Activated T-helper 1 cell treated with Interleukin-2 at 50 U/mL for 16 hours (primary cell): ENCODE measurements at places on chromosomes 5 and 9.

- no peak for DNase-seq
Observed at GRCh38 chr9:98971168-98971914, 27.6 kb downstream of the COL15A1 start.

- DNase-seq: no peak
Observed at GRCh38 chr5:42842921-42843641, 31.4 kb upstream of the SELENOP start.

GRCh38 chr5:15206133-15206532, 293.8 kb upstream of the FBXL7 start:
- no peak for DNase-seq

DNA sequence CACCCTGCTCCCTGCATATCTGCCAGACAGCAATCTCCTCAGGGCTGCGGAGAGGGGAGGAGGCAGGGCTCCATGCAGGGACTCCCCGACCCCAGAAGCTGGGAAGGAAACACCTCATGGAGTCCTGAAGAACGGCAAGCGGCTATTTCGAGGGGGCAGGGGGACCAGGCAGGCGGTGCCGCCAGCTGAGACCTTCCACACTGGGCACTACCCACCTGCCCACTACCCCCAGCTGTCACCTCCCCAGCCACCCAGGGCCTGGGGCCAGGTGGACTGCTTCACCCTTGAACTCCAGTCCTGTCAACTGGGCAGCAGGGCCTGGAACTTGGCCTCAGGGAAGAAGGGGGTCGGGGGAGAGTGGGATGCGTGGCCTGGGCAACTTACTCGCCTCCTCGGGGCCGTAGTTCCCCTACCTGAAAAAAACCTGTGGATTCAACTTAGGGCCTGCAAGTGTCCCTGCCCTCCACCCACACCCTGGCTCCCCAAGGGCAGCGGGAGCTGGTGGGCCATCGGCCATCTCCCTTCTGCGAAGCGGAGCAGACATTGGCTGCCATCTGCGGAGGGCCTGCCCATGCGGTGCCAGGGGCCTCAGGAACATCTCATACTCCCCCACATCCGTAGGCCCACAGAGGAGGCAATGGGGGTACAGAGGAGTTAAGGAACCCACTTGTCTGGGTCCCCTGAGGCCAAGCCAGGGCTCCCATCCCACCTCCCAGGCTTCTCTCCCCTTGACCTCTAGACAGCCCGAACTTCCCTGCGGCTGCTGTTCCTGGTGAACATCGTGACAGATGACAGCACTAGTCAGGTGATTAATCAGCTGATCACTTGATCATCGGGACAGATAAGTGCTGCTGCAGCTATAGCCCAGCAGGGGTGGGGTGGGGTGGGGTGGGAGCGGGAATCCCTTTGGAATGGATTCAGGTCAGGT, 18.5 kb upstream of the RALGDS start:
- no peak for DNase-seq

DNA sequence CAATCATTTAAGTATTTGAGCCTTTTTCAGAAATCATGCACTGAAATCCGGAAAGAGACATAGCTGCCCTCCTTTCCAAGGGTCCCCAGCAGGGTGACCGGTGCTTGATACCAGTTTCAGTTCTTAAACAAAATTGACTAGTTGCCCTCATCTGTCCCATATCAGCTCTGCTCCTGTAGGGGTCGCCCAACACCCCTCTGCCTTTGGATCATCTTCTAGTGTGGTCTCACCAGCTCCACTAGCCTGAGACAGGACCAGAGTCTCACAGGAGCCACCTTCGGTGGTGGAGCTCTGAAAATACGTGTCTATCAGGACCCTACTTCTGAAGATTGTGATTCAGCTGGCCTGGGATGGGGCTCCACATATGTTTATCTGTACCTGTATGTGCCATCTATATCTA, 428.2 kb downstream of the ENC1 start:
- no peak for DNase-seq

GRCh38 chr5:154701181-154701580, 54.0 kb upstream of the LARP1 start:
- DNase-seq: no peak

DNA sequence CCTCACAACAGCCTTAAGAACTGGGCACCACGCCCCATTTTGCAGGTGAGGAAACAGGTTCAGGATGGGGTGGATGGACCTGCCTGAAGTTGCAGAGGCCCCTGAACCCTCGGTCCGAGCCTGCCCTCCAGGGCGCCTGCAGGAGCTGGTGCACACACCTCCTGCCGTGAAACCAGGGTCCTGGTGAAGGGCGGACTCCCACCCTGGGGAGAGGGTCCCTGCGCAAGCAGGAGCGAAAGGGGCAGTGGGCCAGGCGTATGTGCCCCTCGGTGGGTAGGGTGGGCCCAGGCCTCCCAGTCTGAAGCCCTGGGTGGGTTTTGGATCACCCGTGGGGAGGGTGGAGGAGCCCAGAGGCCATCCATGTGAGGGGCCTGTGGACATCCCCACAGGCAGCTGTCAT, 37.9 kb downstream of the HK3 start:
- DNase-seq: no peak
